ENCODE measurements at places on chromosomes 12 and 14.
A peak's percentile ranks its signal among the peaks of the same experiment; 100 is the strongest.

DNA sequence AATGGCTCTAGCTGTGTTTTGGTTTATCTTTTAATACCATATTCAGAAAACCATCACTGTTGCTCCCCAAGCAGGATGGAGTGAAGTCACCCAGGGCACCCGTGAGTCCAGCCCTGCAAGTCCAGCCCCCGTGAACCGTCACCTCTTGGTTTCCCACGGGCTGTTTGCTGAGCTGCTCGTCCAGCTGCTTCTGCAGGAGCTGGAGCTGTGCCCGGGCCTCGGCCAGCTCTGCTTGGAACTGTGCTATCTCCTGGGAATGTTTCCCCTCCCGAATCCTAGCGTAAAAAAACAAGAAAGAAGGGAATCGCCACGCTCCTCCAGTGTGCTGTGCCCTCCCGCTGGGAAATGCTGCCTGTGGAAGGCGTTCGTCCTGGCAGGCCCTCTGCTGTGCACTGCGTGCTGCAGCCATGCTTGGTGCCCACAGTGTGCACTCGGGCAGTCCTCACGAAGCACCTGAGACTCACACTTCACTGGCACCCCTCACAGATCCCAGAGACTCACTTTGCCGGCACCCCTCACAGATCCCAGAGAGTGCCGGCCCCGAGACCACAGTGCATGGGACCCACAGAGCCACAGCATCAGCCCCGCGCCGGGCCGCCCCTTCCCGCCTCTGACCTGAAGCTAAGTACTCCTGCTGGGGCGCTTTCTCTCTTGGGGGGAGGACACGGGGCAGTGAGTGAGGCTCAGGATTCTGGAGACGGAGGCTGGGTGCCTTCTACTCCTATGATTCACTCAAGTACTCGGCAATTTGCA, 15.4 kb upstream of the ANKLE2 start:
- H3K27ac ChIP-seq, result no peak overlapping the region
- H3K4me1 ChIP-seq, result no peaks in the 10 kb centered on the region
- no peaks in the 10 kb centered on the region for H3K27me3 ChIP-seq
- peaks cover 49% of the 10 kb centered on the region for H3K36me3 ChIP-seq
- no peak for DNase-seq
- H3K4me3 ChIP-seq, result no peak overlapping the region

DNA sequence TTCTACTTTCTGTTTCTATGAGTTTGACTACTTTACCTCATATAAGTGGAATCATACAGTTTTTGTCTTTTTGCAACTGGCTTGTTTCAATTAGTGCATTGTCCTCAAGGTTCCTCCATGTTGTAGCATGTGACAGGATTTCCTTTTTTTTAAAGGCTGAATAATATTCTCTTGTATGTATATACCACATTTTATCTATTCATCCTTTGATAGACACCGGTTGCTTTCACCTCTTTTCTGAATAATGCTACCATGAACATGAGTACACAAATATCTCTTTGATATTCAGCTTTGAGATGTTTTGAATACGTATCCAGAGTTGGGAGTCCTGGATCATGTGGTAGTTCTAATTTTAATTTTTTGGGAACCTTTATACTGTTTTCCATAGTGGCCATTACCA, 65.4 kb downstream of the SPATS2 start:
- H3K4me1 ChIP-seq, result no peaks in the 10 kb centered on the region
- no peak overlapping the region for H3K4me3 ChIP-seq
- H3K27me3 ChIP-seq, result no peaks in the 10 kb centered on the region
- no peak overlapping the region for H3K27ac ChIP-seq

DNA sequence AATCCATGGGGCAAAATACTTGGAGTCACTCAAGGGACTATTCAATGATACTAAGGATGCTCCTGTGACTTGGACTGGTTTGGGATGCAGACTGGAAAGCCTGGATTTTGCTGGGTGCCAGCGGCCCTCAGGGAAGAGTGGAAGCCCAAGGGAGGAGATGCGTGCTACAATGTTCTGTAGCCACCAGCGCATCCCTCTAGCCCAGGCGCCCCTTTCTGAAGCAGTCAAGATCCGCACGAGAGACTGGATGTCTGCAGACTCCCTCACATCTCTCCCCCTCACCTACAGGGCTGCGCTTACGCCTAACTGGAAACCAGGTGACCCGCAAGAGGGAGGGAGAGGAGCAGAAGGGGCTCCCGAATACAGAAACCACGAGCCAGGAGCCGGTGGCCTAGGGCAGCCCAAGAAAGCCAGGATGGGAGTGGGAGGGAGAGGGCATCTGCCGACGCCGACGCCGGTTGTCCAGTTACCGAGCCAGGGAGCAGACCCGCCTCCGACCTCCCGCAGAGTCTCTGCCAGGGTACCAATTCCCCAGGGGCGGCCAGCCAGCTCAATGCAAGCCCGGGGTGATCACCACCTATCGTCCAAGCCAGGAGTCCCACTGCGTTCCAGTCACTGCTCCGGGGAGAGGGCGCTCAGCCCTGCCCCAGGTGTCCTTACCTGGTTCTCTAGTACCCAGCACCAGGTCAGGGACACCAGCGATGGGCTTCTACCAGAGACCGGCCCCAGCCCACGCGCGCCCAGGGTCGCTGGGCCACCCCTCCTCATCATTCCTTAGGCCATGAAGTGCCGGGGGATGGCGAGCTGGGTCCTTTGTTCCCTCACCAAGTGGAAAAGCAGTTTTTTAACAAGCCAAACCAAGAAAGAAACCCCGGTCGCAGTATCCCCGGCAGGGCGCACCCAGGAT, 1.2 kb downstream of the NTN4 start:
- DNase-seq, result no peak
- peaks cover 3% of the 10 kb centered on the region for H3K4me1 ChIP-seq
- no peaks in the 10 kb centered on the region for H3K36me3 ChIP-seq
- H3K4me3 ChIP-seq, result peak overlapping the region; percentile 78
- peaks cover 41% of the 10 kb centered on the region for H3K27me3 ChIP-seq

GRCh38 chr12:106220536-106220935, 27.3 kb downstream of the CKAP4 start:
- no peak overlapping the region for H3K27ac ChIP-seq
- no peak for DNase-seq
- H3K36me3 ChIP-seq, result no peaks in the 10 kb centered on the region

- no peaks in the 10 kb centered on the region for H3K27me3 ChIP-seq
- H3K4me1 ChIP-seq, result peaks cover 2% of the 10 kb centered on the region
- H3K4me3 ChIP-seq, result no peak overlapping the region
- DNase-seq, result no peak
- H3K36me3 ChIP-seq, result no peaks in the 10 kb centered on the region
- no peak overlapping the region for H3K27ac ChIP-seq
These were observed 94.4 kb upstream of the PLEKHG7 start for GRCh38 chr12:92608151-92609091.

DNA sequence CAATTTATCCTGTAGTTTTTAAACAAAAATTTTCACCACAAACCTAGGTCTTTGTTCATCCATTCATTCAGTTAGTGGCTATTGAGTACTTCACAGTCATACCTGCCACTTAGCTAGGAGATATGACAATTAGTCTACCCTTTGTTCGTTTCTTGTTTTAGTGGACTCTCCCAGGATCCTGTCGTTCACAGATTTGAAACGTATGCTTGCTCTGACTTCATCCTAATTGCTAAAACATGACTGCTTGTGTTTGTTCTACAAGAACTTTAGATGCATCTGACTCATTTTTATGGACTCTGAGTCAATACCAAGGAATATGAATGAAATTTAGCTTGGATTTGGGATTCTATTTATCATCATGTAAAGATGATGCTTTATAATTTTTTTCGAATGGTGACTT, 69.5 kb downstream of the TBC1D30 start:
- H3K36me3 ChIP-seq, result no peaks in the 10 kb centered on the region
- no peak overlapping the region for H3K27ac ChIP-seq
- H3K4me1 ChIP-seq, result no peaks in the 10 kb centered on the region
- H3K27me3 ChIP-seq, result no peaks in the 10 kb centered on the region

DNA sequence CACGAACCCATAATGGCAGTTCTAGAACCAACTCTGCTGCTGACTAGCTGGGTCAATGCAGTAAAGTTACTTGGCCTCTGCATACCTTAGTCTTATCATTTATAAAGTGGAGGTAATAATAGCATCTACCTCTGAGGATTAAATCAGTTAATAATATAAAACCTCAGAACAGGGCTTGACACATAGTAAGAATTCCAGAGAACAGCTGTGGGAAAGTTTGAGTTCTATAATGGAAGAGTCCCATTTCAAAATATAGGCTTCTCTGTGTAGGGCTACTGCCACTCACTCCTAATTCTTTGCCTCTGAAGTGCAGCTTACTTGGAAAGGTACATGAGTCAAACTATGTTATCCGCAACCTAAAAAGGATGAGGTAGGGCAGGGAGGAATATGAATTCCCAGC, 269.2 kb upstream of the PRKD1 start:
- no peak for DNase-seq
- H3K27ac ChIP-seq, result no peak overlapping the region

DNA sequence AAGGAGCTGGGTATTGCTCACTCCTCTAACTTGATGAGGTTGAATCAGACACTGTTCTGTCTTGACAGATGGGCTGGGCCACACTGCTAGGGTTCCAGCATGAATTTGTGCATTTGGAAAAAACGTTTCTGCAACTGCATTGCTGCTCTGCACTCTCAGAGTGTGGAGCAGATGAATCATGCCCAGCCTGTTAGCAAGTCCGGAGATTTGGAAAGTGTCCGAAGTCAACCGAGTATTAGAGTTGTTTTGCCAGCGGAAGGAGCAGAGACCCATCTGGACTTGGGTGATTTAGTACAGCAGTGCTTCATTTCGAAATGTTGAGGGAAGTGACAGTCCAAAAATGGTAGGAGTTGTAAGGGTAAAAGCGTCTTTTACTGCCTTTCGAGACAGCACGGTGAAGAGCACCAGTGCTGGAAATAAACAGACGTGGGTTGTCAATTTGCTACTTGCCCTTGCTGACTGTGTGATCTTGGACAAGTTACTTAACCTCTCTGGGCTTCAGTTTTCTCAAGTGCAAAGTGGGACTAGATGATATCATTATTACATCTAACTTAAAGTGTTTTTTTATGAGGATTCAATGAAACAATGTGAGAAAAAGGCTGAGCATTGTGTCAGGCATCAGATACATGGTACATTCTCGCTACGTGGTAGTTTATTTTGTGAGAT, 139.5 kb downstream of the CHST11 start:
- DNase-seq, result no peak
- H3K27me3 ChIP-seq, result no peaks in the 10 kb centered on the region
- H3K4me3 ChIP-seq, result no peak overlapping the region
- H3K27ac ChIP-seq, result no peak overlapping the region
- no peaks in the 10 kb centered on the region for H3K4me1 ChIP-seq

DNA sequence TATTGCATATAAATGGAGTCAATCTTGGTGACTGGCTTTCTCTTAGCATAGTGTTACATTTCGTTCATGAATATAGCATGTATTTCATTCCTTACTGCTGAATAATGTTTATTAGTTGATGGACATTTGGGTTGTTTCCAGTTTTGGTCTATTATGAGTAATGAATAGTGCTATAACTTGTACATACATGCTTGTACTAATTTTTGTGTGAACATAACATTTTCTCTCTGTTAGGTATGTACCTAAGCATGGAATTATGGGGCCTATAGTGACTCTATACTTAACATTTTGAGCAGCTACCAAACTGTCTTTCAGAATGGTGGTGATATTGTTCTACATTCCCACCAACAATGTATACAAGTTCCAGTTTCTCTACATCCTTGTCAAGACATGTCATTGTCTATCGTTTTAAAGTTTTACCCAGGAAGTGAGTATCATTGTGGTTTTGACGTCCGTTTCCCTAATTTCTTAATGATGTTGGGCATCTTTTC, 23.1 kb downstream of the ATP2A2 start:
- H3K27me3 ChIP-seq, result no peaks in the 10 kb centered on the region
- no peak for DNase-seq
- no peak overlapping the region for H3K27ac ChIP-seq
- H3K36me3 ChIP-seq, result peaks cover 15% of the 10 kb centered on the region
- H3K4me3 ChIP-seq, result no peak overlapping the region
- no peaks in the 10 kb centered on the region for H3K4me1 ChIP-seq

- no peak for DNase-seq
- H3K27ac ChIP-seq, result no peak overlapping the region
- H3K4me1 ChIP-seq, result peaks cover 6% of the 10 kb centered on the region
- no peak overlapping the region for H3K4me3 ChIP-seq
These were observed 2.7 kb upstream of the SOAT2 start for GRCh38 chr12:53100466-53101151.

DNA sequence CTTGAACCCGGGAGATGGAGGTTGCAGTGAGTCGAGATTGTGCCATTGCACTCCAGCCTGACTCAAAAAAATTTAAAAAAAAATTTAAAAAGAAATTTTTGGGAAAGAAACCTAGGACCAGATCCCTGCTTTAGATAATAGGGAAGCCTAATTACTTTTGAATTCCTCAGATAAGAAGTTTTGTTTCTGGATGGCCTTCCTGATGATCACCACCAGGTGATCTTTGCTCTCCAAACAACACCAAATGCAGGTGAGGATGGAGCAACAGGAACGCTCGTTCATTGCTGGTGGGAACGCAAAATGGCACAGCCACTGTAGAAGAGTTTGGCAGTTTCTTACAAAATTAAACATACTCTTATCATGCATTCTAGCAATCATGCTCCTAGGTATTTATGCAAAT, 28.5 kb upstream of the KLC1 start:
- no peak overlapping the region for H3K4me3 ChIP-seq
- H3K27me3 ChIP-seq, result no peaks in the 10 kb centered on the region
- no peaks in the 10 kb centered on the region for H3K36me3 ChIP-seq
- DNase-seq, result no peak
- no peaks in the 10 kb centered on the region for H3K4me1 ChIP-seq
- no peak overlapping the region for H3K27ac ChIP-seq

DNA sequence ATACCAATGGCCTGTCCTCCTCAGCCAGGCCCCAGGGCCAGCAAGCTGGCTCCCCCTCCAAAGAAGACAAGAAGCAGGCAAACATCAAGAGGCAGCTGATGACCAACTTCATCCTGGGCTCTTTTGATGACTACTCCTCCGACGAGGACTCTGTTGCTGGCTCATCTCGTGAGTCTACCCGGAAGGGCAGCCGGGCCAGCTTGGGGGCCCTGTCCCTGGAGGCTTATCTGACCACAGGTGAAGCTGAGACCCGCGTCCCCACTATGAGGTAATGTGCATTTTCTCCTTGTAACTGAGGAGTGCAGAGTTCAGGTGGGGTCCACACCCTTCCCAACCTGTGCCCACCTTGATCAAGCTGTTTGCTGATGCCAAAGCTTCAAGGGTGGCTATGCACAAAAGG, 23.4 kb downstream of the ACACB start:
- no peaks in the 10 kb centered on the region for H3K36me3 ChIP-seq
- H3K27me3 ChIP-seq, result no peaks in the 10 kb centered on the region
- no peak for DNase-seq
- no peaks in the 10 kb centered on the region for H3K4me1 ChIP-seq

GRCh38 chr12:57782608-57783465, at the start of gene TSFM:
Gene TSFM (plus strand): TSS chr12:57782787. CDS start chr12:57782802, 15 bp downstream.
- H3K36me3 ChIP-seq, result peaks cover 4% of the 10 kb centered on the region
- DNase-seq, result peak; percentile 77
- H3K4me3 ChIP-seq, result peak within 1 kb of the TSS; percentile 99
- H3K4me1 ChIP-seq, result no peaks in the 10 kb centered on the region
- no peaks in the 10 kb centered on the region for H3K27me3 ChIP-seq

GRCh38 chr12:132653567-132654290, 33.4 kb downstream of the POLE start:
- no peaks in the 10 kb centered on the region for H3K27me3 ChIP-seq
- H3K4me1 ChIP-seq, result no peaks in the 10 kb centered on the region
- H3K36me3 ChIP-seq, result peaks cover 69% of the 10 kb centered on the region
- H3K4me3 ChIP-seq, result no peak overlapping the region
- no peak overlapping the region for H3K27ac ChIP-seq
- DNase-seq, result no peak

- no peak for DNase-seq
- peak overlapping the region; percentile 88 for H3K4me3 ChIP-seq
- H3K27ac ChIP-seq, result no peak overlapping the region
- no peaks in the 10 kb centered on the region for H3K36me3 ChIP-seq
- H3K4me1 ChIP-seq, result 0 out of 2 replicates have a peak, but pooled peaks cover 6% of the 10 kb centered on the region
These were observed 1.4 kb downstream of the ETNK1 start for GRCh38 chr12:22626406-22626805.
